NCI-H1417 treated with DMSO at 0.1 percent for 48 hours (cell line): ENCODE measurements at places on chromosomes 2 and 18.

DNA sequence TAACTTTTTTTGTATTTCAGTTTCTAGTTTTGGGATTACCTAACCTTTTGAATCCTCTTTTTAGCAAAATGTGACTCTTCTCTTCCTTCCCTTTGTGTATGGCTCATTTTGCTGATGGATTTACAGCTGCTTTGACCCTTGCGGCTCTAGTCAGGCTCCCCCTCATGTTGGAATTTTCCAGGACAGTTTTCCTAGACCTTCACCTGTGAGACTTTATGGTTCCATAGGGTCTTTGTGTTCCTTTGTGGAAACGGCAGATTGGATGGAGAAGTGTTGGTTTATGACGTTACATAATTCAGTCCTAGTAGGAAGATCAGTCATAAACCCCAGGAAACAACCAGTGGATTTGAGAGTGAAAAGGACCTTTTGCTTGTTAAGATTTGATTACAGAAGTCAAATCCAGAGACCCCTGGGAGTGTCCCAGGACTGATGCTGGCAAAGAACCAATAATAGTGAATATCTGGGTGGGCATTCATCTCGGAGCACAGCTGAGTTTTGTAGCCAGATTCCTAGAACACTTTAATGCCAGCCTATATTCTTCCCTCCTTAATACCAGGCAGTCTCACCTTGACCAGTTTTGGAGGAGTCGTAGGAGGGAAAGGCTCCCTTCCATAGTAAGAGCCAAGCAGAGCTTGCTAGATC is 42.7 kb downstream of the SOCS6 start:
- DNase-seq, result no peak

- no peak for DNase-seq
Observed at GRCh38 chr2:149616681-149617456, 29.3 kb upstream of the MMADHC start.

GRCh38 chr2:53559302-53559966 is 208.2 kb upstream of the CHAC2 start:
- DNase-seq, result no peak

GRCh38 chr2:33321236-33321771 is 155.1 kb upstream of the RASGRP3 start:
- no peak for DNase-seq

- no peak for DNase-seq
Observed at GRCh38 chr2:169961911-169962310, 134.7 kb downstream of the UBR3 start.

DNA sequence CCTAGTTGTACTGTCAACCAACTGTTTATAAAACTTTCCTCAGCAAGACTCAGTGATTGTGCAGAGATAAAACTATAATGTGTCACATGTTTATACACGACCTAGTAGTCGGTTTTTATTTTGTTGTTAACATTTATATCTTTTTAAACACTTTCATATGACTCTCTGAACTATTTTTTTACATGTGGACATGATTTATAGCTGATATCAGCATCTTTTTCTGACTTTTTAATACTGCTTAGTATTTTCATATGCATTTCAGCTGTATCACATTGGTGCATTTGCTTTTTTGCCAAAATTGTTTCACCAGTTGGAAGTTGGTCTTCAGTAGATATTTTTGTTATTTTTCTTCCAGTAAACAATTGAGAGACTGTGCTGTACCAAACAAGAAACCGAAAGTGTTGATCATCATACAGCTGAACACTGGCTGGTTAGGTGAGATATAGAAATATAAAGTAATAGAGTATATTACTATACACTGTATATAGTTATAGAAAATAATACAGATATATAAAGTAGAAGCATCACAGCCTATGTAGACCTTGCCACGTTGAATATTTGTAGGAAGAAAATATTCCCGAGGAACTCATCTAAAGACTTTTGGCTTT is 154.2 kb downstream of the KCTD1 start:
- DNase-seq, result no peak

DNA sequence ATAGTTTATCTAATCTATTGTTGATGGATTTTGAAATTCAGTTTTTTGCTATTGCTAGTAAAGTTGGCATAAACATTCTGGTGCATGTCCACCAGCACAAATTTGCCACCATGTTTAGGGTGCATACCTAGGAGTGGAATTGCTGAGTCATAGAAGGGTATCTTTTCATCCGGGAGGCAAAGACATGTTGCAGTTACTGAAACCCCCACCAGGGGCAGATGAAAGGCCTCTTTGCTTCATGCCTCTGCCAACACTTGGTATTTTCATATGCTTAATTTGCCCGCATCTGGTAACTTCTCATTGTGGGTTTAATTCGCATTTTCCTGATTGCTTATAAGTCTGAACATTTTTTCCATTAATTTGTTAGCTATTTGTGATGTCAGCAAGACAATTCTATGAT is 8.2 kb downstream of the DCC start:
- DNase-seq, result no peak

GRCh38 chr2:231526341-231527090 is 3.7 kb downstream of the NMUR1 start:
- no peak for DNase-seq

GRCh38 chr2:168632709-168633121 is 169.7 kb upstream of the NOSTRIN start:
- no peak for DNase-seq

DNA sequence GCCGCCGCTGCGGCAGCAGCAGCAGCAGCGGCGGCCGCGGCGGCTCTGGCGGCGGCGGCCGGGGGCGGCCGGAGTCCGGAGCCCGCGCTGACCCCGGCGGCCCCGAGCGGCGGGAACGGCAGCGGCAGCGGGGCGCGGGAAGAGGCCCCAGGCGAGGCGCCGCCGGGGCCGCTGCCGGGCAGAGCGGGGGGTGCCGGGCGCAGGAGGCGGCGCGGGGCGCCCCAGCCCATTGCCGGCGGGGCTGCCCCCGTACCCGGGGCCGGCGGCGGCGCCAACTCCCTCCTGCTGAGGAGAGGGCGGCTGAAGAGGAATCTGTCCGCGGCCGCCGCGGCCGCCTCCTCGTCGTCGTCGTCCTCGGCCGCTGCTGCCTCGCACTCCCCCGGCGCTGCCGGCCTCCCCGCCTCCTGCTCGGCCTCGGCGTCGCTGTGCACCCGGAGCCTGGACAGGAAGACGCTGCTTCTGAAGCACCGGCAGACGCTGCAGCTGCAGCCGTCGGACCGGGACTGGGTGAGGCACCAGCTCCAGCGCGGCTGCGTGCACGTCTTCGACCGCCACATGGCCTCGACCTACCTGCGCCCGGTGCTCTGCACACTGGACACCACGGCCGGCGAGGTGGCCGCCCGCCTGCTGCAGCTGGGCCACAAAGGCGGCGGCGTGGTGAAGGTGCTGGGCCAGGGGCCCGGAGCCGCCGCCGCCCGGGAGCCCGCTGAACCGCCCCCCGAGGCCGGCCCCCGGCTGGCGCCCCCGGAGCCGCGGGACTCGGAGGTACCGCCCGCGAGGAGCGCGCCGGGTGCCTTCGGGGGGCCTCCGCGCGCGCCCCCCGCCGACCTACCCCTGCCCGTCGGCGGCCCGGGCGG is 646 bp downstream of the PHLPP1 start:
- no peak for DNase-seq

DNA sequence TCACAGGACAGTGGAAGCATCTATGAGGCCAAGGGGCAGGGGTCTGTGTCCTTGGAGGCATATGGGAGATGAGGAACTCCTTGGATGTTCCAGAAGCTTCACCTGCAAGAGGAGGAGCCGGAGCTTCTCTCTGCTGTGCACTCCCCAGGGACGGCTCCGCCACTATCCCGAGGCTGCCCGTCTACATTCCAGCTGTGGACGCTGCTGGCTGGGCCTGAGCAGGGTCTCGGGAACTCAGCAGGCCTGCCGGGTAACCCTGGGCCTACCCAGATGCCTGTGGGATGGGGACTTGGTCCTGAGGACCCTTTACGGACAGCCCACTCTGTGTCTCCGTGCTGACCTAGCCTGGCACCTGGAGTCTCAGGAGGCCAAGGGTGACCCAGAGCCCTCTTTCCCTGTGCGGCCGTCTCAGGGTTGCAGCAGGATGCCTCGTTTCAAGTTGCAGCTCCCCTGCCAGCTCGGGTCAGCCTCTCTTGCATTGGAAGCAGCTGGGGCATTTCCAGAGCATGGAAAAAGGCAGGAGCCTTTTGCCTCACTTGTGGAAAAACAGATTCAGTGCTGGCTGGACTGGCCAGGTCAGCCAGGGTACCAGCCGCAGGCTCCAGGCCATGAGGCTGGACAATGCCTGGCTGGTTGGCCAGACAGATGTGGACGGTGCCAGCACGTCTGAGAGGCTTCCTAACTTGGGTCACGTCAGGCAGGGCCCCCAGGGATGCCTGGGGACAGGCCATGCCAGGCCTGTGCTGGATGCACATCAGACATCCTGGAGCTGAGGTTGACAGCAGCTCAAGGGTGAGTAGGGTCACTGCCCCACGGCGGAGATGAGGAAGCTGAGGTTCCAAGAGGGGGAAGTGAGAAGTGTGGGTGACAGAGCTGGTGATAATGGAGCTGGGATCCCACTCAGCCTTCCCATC is 41.5 kb downstream of the SCTR start:
- DNase-seq, result no peak

- no peak for DNase-seq
Observed at GRCh38 chr18:46891742-46892214, 25.5 kb downstream of the PIAS2 start.

DNA sequence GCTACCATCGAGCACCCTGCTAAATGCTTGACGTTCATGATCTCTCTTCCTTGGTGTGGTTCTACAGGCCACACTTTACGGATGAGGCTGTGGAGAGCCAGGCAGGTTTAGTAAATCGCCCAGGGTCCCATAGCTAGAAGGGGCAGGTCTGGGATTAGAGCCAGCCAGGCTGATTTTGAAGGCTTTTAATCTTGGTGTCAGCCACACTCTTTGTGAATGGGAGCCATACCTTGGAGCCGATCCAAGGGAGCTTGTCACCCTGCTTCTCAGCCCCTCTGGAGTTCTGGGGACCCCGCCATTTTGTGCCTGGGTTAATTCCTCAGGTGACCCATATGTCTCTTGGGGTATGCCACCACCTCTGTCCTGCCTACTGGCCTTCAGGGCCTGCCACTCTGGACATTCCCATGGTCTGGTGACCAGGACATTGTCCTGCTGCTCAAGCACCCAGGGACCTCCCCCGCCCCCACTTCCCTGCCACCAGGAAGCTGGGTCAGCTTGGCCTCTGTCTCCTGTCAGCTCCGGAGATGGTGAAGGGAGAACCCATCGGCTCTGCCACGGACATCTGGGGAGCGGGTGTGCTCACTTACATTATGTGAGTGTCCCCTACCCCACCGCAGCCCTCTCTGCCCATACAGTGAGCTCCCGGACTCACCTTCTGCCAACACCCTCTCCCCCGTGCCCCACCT is 7.3 kb upstream of the GMPPA start:
- no peak for DNase-seq

DNA sequence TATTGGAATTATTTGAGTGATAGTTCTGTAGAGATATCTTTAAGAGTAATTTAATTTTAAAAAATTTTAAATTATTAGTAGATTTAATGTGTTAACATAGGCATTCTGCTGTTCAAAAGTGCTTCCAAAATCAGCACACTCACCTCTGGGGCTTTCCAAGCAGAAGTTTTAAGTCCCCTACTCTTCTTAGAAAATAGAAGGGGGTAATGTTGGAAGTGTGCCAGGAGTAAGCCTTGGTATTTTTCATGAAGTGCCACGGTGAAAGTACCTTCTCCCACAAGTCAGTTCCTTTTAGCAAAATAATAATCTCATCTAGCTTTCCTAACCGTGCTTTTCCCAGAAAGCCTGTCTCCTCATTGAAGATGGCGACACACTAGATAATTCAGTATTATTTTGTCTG is 3.9 kb upstream of the TNFRSF11A start:
- no peak for DNase-seq

DNA sequence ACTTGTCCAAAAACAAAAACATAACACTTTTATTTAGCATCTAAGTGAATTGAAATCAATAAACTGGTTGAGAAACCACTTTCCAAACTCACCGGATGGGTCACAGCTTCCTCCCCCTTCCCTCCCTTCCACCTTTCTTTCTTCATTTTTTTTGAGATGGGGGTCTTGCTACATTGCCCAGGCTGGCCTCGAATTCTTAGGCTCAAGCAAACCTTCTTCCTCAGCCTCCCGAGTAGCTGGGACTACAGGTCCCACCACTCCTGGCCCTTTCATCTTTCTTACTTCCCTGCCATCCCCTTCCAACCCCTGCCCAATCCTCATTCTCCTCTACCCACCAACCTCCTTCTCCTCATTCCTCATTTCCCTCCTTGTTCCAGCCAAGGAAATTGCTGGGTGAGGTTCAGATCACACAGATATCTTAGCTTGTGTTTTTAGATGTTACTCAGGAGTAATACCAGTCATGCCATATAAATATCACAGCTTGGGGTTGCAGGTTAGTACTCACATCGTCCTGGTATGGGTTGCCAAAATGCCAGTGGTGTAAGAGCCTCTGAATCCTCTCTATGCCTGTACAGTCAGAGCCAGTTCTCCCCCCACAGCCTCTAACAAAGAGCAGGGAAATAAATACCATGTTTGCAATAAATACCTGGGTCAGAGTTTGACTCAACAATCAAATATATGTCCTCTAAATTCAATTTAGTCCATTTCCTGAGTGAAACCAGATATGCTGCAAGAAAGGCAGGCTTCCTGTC is 132.7 kb upstream of the NDUFV2 start:
- no peak for DNase-seq

- no peak for DNase-seq
Observed at GRCh38 chr2:120497261-120497977, 151.5 kb downstream of the INHBB start.

- DNase-seq, result no peak
Observed at GRCh38 chr2:96579422-96579821, 42.9 kb downstream of the ARID5A start.

DNA sequence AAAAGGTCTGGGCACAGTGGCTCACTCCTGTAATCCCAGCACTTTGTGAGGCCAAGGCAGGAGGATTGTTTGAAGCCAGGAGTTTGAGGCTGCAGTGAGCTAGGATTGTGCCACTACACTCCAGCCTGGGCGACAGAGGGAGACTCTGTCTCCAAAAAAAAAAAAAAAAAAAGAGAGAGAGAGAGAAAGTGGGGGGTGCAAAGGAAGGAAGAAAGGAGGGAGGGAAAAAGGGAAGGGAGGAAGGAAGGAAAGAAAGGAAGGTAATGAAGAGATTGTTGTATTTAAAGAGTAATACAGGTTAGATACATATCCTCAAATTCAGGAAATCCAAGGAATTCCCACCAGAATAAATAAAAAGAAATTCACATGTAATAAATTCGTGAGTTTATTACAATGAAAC is 19.5 kb downstream of the C2orf81 start:
- no peak for DNase-seq

GRCh38 chr2:84613082-84613481 is 96.8 kb downstream of the DNAH6 start:
- DNase-seq, result no peak

DNA sequence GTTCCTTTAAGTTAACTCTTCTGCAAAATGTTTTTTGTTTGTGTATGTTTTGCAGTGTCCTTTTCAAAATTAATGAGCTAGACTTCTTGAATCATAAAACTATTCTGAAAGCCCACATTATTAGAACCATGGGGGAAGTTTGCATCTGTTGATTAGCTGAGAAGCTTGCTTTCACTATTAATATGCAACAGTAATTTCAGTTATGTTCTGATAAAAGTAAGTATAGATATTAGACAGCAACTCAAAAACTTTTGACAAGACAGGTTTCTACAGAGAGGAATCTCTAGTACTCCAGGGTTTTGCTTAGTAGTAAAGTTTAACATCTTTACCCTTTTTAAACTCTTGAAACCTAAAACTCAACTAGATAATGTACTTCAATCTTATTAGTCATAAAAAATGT is 147.8 kb downstream of the UBE2E3 start:
- no peak for DNase-seq
